CD8-positive, alpha-beta memory T cell (primary cell): ENCODE measurements at places on chromosomes 6 and 20.

- no peak for DNase-seq
Observed at GRCh38 chr20:61674121-61674520, 391.6 kb downstream of the TAF4 start.

GRCh38 chr6:140845701-140846100 lies 1287.0 kb upstream of the GJE1 start:
- DNase-seq = no peak

DNA sequence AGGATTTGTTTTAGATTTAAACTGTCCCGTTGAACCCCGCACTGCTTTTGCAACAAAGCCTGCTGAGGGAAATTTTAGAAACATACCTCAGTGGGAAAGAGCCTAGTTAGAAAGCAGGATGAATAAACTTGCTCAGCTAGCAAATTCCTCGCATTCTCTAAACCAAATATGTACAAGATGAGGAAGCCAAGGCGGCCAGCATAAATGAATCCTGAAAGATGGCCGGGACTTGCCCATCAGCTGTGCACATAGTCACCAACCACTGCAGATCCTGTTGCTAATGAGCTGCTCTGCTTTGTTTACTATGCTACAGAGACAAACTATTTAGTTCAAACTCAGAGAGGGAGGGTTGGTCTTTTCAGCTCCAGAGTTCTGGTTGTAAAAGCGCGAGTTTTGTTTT lies 49.0 kb downstream of the TMEM170B start:
- DNase-seq = no peak

DNA sequence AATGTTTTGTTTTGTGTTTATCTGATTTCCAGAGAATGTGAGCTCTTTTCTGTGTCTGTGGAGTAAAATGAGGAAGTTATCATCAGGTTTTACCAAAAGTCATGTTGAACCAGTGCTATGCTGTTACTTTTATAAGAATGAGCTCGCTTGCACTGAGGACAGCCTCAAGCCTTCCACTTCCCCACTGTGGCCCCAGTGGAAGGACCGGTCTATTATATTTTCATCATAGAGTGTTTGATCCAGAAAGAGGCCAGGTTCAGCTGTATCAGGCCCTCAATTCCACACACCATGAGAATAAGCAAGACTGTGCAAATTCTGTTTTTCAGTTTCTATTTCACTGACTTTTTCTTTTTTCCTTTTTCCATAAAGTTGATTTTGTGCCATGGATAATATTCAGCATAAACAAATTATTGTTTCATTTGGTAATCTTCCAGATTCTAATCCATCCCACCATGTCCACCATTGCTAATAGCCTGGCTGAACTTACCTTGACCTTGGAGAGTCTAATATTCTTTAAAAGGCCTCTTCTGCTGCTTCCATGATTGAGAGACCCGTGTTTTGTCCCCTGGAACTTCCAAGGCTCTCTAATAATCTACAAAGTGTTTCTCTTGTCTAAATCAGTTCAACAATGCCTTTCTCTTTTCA lies 286.2 kb downstream of the THBS2 start:
- DNase-seq = no peak

DNA sequence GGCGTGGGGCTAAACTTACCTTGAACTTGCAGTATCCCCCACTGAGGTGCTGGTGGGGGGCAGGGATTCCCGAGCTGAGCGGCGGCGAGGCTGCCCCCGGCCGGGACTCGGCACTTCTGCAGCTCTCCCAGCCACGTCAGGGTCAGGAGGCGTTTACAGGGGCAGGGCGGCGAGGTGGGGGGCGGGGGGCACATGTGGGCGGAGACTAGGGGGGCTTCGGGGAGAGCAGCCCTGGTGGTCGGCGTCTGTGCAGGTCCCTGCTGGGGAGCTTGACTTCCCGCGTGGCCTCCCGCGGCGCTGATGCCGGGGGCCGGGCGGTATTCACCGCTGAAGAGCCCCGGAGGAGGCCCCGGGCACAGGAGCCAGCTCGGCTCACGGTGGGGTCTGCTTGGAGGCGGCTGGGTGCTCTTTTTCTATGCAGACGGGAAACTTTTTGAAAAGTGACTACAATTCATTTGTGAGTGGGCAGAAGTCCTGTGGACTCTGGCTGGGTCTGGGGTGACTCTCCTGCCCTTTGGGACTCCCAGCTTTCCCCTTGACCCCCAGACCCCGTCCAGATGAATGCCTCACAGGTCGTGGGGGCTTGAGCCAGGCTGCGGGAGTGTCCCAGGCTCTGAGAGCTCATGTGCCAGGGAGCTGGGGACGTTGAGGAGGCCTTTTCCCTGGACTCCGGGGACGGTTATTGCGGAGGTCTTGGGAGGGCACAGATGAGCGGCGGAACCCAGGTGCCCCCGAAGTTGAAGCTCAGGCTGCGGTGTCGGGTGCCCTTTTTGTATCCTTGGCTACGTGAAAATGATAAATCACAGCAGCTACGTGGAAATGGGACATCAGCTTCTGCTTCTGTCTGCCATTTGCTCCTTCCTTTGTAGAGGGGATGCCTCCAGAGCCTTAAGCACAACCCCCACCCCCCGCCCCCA lies 75.9 kb upstream of the GATA5 start:
- DNase-seq = no peak

GRCh38 chr20:50821257-50821921 lies 26.5 kb downstream of the BCAS4 start:
- DNase-seq = no peak

DNA sequence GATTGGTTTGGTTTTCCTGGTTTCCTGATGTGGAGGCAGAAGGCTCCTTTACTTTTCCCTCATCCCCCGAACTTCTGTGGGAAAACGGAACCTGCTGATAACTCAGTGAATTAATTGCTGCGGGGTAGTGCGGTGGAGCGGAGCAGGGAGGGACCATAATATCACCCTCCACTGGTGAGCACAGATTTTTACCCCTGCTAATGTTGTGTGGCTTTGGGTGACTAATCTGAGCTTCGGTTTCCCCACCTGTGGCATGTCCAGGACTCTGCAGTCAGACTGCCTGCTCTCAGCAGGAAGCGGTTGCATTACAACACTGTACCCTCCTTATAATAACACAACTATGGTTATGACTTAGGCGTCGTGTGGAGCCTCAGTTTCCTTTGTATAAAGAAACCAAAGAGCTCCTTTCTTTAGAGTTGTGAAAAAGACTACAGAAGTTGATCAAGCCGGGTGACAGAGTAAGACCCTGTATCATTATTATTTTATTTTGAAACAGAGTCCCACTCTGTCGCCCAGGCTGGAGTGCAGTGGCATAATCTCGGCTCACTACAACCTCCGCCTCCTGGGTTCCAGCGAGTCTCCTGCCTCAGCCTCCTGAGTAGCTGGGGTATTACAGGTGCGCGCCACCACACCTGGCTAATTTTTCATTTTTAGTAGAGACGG lies 2.2 kb upstream of the ID1 start:
- DNase-seq = no peak

DNA sequence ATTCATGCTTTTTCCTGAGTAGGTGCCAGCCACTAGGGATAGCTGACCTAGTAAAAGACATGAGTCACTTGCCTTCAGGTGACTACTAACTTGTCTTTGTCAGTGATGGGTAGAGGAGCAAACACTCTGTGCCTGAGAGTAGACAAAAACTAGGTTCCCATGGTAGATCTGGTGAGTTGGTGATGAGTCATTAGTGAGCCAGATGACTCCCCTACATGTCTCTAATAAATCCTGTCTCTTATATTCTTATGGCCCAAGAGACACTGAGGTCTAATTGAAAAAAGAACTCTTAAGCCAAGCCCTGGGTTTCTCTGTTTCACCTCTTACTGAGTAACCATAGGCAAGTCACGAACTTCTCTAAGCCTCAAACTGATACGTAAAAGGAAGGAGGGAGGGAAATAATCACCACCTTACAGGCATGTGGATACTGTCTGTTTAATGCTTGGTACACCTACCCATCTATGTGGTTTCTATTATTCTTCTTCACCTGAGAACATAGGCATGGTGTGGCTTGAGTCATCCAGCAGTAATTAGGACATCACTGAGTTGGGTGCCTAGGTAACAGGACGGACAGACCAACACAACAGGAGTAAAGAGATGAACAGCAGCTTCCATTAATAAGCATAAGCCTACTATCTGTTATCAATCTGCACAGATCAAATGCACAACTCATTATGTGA lies 20.3 kb downstream of the TTPAL start:
- DNase-seq = no peak

- no peak for DNase-seq
Observed at GRCh38 chr6:13013681-13014503, 297.3 kb downstream of the PHACTR1 start.

DNA sequence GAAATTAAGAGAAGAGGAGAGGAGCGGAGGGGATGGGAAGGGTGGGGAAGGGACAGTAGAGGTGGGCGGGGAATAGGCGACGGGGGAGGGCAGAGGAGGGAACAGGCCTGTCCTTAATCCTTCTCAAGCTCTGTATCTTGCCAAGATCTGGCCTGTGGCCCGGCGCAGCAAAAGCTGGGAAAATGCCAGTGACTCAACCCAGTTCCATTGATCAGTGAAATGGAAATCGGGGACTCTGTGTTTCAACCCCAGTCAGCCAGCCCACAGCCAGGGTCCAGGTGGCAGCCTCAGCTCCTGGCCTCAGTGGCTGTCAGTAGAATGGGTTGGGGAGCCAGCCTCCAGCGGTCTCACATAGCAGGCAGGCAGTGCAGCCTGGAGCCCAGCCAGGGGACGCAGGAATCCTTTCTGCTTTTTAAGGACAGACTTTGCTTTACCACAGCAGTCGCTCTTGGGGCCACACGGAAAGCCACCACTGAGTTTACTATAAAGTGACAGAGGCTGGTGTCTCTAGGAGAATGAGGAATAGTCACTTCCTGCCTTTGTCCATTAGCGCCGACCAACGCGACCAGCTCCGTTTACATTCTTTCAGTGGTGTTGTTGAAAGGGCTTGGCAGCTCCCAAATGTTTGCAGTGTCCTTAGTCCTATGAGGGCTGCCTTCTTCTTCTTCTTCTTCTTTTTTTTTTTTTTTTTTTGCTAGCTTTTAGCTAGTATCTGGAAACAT lies 128.0 kb downstream of the RIN2 start:
- DNase-seq = no peak

- no peak for DNase-seq
Observed at GRCh38 chr6:54100411-54101006, 10.7 kb upstream of the MLIP start.

GRCh38 chr6:31620586-31621319 lies at the start of gene PRRC2A:
TSS of gene PRRC2A (plus strand) at chr6:31620715. CDS start at chr6:31622790, 2,075 bp downstream.
- peak; percentile 81 for DNase-seq
